Motor neuron (in vitro differentiated cells): ENCODE measurements at places on chromosomes 3 and 15.

- no peak for ATAC-seq
Observed at GRCh38 chr3:127019449-127019848, 36.5 kb downstream of the PLXNA1 start.

DNA sequence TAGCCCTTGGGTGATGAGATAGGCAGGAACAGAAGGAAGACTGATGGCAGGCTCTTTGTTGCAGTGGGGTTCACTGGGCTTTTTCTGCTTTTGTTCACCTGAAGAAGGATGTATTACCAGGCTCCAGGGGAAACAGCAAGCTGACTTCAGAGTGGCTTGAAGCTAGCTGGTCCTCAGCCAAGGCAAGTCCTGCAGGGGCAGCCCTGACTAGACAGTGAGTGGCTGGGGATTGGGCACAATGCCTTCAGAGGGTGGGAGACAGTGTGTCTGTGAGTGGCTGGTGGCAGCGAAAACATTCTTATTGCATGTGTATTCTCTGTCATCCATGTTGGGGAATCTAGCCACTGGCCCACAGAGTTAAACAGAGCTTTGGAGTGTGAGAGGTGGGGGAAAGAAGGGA lies 2.3 kb upstream of the TEX264 start:
- ATAC-seq, result no peak

DNA sequence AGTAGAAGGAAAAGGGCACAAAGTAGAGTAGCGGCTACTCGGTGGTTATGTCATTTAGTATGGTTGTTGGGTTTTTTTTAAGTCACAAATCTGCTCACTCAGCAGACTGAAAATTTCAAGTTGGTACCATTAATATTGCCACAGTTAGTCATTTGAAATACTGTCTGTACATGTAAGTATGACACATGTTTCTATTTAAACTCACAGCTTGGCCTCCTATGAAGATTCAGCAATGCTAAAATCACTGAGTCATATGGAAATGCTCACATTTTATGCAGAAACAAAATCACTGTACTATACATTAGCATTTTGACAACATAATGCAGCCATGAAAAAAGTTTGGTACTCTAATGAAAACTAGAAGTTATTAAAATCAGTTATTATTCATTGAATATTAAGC lies 571.9 kb downstream of the TAFA4 start:
- peak; percentile 63 for ATAC-seq

- ATAC-seq, result no peak
Observed at GRCh38 chr15:79653533-79653932, 221.4 kb downstream of the MINAR1 start.

DNA sequence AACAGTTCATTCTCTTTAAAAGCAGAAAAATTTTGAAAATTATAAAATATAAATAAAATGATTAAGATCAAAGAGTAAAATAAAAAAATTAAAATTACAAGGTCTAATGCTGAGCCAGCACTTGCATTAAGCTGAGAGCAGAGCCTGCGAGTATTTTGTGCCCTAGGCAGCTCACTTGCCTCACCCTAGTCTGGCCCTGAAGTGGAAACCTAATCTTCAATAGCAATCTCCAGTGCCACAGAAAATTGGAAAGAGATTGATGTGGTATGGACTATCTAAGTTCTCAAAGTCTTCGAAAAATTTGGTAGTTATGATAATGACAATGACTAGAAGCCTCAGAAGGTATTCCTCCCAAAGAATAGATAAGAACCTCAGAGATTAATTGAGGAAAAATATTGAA lies 459.4 kb upstream of the CBLB start:
- no peak for ATAC-seq

GRCh38 chr15:27679731-27680471 lies 419.2 kb downstream of the OCA2 start:
- peak; percentile 90 for ATAC-seq

DNA sequence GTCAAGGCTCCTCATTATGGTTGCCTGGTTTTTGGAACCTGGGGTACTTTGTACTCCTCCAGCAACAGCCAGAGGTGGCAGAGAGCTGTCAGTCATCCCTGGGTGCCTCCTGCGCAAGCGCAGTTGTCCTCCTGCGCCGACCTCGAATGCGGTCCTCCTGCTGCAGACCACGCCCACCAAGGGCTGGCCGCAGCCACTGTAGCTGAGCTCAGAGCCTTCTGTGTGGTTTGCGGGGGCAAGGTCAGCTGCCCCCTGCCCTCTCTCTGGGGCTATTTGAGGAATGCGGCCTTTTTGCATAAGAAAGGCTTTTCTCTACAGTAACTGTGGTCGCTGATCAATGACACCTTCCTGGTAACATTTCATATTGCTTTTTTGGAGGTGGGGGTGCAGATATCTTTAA lies 131.3 kb upstream of the SNRPN start:
- peak; percentile 100 for ATAC-seq

GRCh38 chr3:31968369-31968926 lies 12.6 kb downstream of the OSBPL10 start:
- no peak for ATAC-seq

DNA sequence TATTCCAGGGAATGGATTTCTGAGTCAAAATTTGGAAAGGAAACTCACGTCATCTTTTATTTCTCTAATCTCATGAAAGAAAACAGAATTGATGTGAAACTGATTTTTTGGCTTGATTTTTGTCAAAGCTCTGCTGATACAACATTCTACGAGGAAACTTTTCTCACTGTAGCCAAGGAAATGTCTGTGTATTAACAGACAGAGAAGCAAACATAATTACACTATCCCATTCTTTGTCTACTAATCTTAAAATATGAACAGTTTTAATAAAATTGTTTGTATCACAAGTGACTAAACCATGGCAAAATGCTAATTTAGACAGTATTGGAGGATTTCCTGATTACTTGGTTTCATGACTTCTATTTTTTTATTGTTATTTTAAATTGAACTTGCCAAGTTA lies 1437.0 kb downstream of the OTOL1 start:
- no peak for ATAC-seq

DNA sequence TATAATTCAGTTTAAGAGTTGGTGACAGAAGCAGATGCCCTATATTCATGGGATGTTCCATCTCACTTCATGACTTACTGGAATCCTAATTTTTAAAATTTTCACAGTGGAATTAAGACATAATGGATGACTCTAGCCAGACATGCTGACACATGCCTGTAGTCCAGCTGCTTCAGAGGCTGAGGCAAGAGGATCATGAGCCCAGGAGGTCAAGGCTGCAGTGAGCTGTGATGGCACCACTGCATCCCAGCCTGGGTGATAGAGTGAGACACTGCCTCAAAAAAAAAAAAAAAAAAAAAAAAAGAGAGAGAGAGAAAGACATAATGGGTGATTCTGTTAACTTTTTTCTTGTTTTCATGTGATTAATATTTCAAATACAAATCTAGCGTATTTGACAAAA lies 123.6 kb downstream of the KLHL25 start:
- no peak for ATAC-seq

DNA sequence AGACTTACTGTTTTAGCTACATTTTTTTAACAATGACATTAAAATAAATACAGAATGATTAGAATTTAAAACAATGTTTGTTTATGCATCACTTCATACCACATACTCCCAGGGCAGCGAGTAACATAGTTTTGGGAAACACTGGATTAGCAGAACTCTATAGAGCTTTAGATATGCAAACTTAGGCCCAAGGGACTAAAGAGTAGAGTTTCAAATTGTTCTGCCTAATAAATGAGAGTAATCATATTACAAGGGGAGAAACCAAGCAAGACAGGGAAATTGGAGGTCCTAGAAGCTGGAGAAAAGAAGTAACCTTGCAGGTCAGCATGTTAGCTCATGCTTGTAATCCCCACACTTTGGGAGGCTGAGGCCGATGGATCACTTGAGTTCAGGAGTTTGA lies 3.6 kb upstream of the DAZL start:
- no peak for ATAC-seq

GRCh38 chr3:66863205-66864111 lies 134.6 kb upstream of the KBTBD8 start:
- ATAC-seq, result peak; percentile 47

- no peak for ATAC-seq
Observed at GRCh38 chr3:123201223-123201556, 553 bp upstream of the SEC22A start.
